Activated CD4-positive, alpha-beta T cell treated with anti-CD3 and anti-CD28 coated beads, Interleukin-2, amount 50 U/mL, for 1 hour (primary cell): ENCODE measurements at places on chromosomes 16 and 17.

- peak; percentile 30 for DNase-seq
Observed at GRCh38 chr17:13030459-13031300, 12.9 kb upstream of the ELAC2 start.

GRCh38 chr16:78523212-78523985 is 423.9 kb downstream of the WWOX start:
- no peak for DNase-seq

- DNase-seq, result no peak
Observed at GRCh38 chr16:14003074-14003570, 68.0 kb upstream of the MRTFB start.

GRCh38 chr17:39376434-39376833 is 25.0 kb downstream of the FBXL20 start:
- no peak for DNase-seq

DNA sequence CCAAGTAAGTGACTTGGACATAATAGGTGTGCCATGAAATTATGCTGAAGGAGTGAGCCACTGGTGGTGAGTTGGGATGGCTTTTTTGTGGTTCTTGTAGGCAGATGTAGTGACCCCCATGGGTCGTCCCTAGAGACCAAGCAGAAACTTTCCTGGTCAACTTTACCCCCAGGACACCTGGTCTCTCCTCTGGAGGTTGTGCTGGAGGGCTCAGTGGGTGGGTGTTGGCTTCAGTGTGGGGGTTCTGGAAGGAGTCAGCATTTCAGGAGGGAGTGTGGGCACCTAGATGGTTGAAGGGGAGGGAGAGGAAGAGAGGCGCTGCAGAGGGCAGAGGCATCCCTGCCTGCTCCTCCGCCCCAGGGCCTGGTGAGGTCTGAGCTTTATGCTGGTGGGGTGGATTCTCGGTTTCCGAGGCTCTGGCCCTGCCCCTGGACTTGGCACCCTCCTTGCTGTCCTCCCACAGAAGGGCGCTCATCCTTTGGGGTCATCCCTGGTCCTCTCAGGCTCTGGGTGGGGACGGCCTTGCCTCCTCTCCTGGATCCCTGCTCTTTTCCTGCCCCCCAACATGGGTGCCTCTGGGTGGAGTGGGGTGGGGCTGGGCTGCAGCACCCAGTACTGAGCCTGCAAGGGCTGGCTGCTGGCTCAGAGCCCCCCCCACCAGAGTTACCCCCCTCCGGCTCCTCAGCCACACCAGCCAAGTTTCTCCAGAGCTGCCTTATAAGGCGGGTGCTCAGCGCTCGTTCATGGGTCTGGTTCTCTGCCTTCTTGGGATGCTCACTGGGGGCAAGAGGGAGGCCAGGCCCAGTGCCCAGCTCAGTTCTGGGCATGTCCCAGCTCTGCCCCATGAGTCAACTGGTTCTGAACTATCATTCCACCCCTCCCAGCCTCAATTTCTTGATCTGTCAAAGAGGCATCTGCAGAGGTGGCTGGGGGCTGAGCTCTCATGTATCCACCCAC is 266.8 kb downstream of the SEC14L1 start:
- DNase-seq, result no peak

- peak; percentile 69 for DNase-seq
Observed at GRCh38 chr17:58335779-58336455, 7.3 kb upstream of the TSPOAP1 start.

DNA sequence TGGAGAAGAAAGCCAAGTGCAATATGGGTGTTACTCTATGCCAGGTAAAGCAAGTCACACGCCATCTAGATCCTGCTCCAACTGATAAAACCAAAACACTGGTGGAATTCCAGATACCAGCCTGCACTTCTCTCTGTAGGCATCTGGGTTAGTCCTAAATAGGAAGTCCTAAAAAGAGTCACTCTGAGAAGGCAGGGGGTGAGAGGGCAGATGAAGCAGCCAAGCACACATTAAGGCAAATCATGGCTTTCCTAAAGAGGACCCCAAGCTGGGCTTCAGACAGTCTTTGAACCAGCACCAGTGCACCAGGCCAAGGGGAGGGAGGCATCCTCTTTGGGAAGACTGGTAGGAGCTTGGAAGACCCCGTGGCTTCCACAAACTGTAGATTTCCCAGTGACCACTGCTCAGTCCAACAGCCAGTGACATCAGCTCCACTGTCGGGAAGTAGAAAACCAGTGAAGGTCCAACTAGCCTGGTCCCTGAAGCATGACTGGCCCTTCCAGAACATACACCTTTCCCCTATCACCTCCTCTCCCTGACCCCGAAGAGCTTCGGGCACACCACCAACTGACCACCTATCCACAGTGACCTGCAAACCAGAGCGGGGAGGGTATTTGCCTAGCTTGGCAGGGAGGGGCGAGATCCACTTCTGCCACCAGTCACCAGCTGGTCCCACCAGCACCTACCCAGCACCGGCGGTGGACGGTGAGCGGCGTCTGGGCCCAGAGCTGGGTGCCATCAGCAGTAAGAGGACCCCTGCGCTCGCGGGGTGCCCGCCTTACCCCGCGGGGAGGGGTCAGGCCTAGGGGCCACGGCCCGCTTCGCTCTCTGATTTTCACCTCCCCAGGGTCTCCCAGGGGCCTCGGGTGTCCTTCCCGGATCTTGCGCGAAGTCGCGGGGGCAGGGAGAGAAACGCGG is 1.0 kb downstream of the LITAF start:
- DNase-seq, result no peak

DNA sequence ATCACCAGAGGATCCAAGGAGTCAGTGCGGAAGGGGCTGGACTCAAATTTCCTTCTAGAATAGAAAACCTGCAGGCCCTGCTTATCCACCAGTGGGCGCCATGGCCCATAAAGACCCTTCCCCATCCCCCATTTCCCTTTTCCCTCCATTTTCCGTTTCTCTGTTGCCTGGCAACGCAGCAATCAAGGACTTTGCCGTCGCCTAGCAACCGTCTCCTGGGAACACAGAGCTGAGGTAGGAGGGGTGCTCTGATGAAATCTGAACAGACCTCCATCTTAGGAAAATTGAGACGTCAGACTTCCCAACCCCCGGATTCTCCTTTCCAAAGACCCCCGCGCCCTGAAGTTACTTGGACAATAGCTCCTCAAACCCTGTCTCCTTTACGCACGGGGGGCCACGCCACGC is 5.7 kb downstream of the DLG4 start:
- peak; percentile 81 for DNase-seq

- DNase-seq, result no peak
Observed at GRCh38 chr16:52906281-52906680, 146.4 kb downstream of the CHD9NB start.

- DNase-seq, result no peak
Observed at GRCh38 chr16:83817022-83817421, 9.2 kb downstream of the HSBP1 start.

GRCh38 chr17:77374170-77374936 is 233.6 kb downstream of the SEC14L1 start:
- peak; percentile 71 for DNase-seq

DNA sequence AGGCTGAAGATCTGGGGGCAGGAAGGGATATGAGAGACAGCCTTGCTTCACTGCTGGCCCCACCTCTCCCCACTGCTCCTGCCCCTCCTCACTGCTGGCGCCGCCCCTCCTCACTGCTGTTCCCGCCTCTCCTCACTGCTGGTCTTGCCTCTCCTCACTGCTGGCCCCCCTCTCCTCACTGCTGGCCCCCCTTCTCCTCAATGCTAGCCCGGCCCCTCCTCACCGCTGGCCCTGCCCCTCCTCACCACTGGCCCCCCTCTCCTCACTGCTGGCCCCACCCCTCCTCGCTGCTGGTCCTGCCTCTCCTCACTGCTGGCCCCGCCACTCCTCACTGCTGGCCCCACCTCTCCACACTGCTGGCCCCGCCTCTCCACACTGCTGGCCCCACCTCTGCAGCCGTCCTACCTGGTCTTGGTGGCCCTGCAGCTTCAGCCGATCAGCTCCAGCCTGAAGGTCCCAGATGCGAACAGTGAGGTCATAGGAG is 9.5 kb upstream of the PAM16 start:
- DNase-seq, result no peak

- DNase-seq, result no peak
Observed at GRCh38 chr16:55002419-55002818, 71.8 kb downstream of the IRX5 start.

DNA sequence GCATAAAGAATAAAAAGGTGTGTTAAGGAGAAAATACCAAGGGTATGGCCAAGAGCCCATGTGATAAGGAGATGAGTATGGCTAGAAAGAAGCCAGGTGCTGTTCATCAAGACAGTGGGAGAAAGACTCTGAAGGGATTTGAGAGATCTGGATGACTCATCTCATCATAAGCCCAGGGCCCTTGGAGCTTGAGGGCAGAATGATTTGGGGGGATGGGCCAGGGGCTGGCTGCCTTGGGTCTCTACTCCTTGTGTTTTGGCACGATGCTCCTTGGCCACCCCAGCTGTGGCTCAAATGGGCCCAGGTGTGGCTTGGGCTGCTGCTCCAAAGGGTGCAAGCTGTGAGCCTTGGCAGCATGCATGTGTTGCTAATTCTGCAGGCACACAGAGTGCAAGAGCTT is 14.5 kb upstream of the TNFRSF13B start:
- no peak for DNase-seq

- DNase-seq, result no peak
Observed at GRCh38 chr17:5703736-5704135, 119.4 kb upstream of the NLRP1 start.

DNA sequence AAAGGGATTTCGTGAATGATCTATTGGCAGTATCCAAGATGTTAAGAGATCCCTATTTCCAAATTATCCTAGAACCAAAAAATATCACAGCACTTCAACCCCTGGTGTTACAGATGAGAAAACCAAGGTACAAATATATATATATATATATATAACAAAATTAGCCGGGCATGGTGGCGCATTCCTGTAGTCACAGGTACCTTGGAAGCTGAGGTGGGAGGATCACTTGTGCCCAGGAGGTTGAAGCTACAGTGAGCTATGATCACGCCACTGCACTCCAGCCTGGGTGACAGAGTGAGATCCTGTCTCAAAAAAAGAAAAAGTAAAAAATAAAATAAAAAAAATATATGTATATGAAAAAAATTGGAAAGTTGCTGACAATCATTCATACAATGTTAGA is 637 bp upstream of the CLN3 start:
- no peak for DNase-seq

DNA sequence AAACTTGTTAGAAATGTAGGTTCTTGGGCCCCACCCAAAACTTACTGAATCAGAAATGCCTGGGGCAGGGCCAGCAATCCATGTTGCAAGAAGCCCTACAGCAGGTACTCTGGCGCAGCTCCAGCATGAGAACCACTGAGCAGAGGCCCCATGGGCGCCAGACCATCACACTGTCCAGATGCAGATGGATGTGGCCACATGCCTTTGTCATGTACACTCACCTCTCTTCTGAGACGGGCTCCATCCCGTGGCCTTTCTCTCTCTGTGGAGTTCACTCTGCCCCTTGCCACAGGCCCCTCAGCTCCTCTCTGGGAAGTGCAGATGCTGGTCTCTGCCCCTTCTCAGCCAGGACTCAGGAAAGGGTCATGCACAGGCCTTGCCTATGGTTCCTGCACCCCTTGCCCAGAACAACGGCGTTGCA is 2.3 kb upstream of the CCNF start:
- no peak for DNase-seq

- peak; percentile 7 for DNase-seq
Observed at GRCh38 chr16:87661561-87661960, 59.3 kb downstream of the JPH3 start.

- DNase-seq, result no peak
Observed at GRCh38 chr17:2331303-2331702, 5.0 kb downstream of the TSR1 start.

DNA sequence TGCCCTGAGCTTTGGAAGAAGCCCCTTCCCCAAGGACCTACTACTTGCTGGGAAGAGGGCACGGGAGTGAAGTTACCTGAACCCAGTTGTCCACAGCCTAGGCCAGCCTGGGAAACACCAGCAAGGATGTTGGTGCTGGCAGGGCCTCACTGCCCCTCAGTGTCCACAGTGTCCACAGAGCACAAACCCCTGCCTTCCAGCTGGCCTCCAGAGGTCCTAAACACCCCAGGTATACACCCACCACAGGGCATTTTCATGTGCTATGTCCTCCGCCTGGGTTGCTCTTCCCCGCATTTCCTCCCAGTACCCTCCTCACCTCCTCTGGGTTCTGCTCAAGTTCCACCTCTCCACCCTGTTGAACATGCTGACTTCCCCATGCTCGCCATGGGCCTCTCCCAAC is 4.2 kb upstream of the PEMT start:
- DNase-seq, result no peak

DNA sequence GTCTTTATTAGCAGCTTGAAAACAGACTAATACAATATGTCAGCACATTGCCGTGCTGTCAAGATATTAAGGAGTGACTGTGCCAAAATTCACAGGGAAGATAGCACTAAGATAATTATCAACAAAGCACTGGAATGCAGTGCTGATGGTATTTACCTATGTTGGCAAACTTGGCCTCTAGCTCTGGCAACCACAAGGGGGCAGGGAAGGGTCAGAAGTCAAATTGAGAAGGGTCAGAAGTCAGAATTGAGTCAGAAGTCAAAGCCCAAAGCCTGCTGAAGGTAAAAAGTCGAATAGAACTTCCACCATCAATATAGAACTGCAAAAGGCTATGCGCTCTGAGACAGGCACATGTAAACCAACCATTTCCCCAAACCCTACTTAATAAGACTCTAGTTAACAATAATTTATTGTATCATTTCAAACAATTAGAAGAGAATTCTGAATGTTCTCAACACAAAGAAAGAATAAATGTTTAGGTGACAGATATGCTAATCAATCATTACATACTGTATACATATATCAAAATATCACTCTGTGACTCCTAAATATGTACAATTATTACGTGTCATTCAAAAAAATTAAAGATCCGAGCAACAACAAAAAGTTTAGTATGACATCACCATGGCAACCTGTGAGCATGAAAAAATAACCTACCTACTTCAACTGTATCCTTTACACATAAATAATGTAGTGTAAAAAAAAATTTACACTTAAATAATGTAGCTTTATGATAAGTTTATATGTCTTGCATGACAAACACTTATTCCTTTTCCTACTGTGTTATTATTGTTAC is 916.1 kb downstream of the KCNJ2 start:
- no peak for DNase-seq

- DNase-seq, result no peak
Observed at GRCh38 chr17:77034677-77035424, 105.9 kb upstream of the SEC14L1 start.

DNA sequence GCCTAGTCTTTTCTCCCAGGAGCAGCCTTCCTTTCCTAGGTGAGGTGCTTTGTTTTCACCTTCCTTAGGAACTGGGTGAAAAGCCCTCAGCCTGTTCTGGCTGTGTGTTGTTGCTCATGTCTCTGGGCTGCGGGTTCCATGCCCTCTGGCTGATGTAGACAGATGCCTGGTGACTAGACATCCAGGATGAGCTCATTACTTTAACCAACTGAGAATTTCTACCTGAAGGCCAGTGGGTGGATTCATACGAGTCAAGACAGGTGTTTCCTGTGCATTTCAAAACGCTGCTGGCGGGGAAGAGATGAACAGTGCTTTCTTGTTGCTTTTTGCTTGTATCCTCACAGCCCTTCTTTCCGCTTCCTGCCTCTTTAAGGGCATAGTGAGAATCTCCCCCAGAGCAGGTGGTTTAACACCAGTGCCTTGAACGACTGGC is 22.3 kb downstream of the SAP30BP start:
- peak; percentile 47 for DNase-seq

GRCh38 chr17:49694847-49695697 is 12.7 kb downstream of the SLC35B1 start:
- DNase-seq, result peak; percentile 73

- DNase-seq, result no peak
Observed at GRCh38 chr16:23423496-23424049, 29.4 kb downstream of the COG7 start.

GRCh38 chr17:74181341-74181740 is 22.1 kb upstream of the RPL38 start:
- no peak for DNase-seq
